Caki2 (cell line): ENCODE measurements at places on chromosomes 4 and X. TPM values are rescaled to one million over a fixed set of nuclear protein-coding genes. Genes with fewer than 3 reads are reported as not detected.

PPP4R3C gene
- not detected in 2 replicates for total RNA-seq

TMEM35A gene
- not detected in 2 replicates for total RNA-seq

NDP gene
- not detected in 2 replicates for total RNA-seq

GRCh38 chr4:125573368-125573767 is 258.6 kb downstream of the FAT4 start:
- no peak for DNase-seq

DNA sequence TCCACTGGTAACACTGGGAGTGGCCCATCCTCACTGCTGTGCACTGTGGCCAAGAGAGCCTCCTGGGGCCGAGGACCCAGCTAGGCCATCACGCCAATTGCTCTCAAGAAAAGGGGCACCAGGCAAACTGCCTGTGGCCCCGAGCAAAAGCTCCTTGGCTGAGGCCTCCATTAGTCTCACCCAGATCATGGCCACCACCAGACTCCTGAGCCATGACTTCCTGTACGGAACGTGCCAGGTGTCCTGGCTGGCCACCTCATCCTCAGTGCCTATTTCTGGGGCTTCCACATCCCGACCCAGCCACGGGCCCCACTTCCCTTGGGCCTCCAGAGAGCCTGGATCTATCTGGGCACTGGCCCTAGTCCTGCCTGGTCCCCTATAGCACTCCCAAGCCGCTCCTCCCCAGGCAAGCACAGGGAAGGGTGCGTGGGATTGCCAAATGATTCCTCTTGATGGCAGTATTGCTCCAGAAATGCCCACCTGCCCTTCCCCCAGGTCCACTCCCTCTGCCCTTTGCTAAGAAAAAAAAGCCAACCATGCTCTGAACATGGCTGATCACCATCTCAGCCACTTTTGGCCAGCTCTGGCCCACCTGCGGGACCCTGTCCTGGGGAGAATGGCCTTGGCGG is 212.6 kb upstream of the AGTR2 start:
- no peak for DNase-seq

MMGT1 gene
- total RNA-seq, result 13.9 and 17.2 TPM in 2 replicates

HSFX4 gene
- total RNA-seq, result not detected in 2 replicates

CT45A10 gene
- total RNA-seq, result not detected in 2 replicates

SHOX gene
- not detected in 2 replicates for total RNA-seq
